ENCODE measurements at places on chromosomes 5 and 9.

GRCh38 chr9:13284011-13284410 is 4.5 kb upstream of the MPDZ start:
- DNase-seq, result no peak

DNA sequence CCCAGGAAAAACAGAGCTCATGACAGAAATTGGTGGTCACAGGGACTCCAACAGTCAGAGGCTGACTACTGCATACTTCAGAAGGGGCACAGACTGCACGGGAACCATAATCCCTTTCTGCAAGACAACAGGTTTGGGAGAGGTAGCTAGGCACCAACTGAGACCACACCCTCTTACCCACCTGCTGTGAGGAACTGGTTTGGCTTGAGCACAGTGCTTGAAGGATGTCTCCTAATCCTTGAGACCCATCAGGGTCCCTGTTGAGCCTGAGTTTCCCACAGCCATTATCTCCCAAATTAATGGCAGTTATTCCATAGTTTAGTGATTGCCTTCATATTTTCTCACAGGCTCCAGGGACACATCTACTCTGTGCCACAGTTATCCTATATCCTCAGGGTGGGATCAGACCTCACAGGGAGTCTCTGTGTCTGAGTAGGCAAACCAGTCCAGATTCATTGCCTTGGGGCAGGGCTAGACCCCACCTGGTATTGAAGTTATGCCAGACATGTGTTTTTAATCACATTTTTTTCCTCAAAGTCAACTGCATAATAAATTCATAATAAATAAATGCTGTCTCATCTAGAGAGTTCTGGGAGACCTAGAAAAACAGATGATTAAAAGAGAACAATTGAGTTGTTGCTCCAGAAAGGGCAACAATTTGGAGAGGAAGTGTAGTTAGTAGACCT is 9.3 kb upstream of the CAST start:
- no peak for DNase-seq

GRCh38 chr5:94283093-94283492 is 335.3 kb downstream of the KIAA0825 start:
- no peak for DNase-seq

- no peak for DNase-seq
Measured at GRCh38 chr5:169629847-169630548, 7.1 kb upstream of the DOCK2 start.

GRCh38 chr5:139388198-139388821 is 1.4 kb downstream of the MZB1 start:
- DNase-seq, result no peak

GRCh38 chr5:132830436-132831094 is at the start of gene SHROOM1:
Gene SHROOM1 (minus strand): TSS chr5:132830647. CDS start chr5:132826140, 4,507 bp downstream.
- peak; percentile 81 for DNase-seq

DNA sequence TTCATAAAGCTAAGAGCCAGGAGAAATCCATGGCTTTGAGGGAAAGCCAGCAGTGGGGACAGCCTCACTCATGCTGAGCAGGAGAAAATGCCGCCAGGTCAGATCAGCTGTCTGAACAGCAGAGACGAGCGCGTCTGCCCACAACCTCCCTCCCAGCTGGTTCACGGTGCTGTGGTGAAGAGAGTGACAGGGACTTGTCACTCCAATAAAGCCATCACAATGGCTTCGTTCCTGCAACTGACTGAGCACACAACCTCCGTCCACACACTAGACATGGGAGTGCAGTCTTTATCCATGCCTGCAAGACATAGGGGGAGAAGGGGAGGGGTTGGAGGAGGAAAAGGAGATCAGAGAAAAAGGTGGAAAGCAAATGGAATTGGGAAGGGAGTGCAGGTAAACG is 206.9 kb downstream of the GABBR2 start:
- no peak for DNase-seq

DNA sequence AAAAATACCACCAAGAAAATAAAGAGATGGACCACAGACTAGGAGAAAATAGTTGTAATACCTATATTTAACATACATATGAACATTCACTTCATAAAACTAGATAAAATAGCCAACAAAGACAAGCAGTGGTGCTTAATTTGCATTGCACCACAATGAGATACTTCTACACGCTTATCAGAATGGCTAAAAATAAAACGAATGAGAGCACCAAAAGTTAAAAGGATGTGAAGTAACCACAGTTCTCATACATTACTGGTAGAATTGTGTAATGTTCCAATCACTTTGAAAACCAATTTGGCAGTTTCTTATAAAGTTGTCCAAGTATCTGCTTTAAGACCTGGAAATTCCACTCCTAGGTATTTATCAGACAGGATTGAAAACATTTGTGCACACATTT is 198.9 kb upstream of the SGCD start:
- DNase-seq, result no peak

DNA sequence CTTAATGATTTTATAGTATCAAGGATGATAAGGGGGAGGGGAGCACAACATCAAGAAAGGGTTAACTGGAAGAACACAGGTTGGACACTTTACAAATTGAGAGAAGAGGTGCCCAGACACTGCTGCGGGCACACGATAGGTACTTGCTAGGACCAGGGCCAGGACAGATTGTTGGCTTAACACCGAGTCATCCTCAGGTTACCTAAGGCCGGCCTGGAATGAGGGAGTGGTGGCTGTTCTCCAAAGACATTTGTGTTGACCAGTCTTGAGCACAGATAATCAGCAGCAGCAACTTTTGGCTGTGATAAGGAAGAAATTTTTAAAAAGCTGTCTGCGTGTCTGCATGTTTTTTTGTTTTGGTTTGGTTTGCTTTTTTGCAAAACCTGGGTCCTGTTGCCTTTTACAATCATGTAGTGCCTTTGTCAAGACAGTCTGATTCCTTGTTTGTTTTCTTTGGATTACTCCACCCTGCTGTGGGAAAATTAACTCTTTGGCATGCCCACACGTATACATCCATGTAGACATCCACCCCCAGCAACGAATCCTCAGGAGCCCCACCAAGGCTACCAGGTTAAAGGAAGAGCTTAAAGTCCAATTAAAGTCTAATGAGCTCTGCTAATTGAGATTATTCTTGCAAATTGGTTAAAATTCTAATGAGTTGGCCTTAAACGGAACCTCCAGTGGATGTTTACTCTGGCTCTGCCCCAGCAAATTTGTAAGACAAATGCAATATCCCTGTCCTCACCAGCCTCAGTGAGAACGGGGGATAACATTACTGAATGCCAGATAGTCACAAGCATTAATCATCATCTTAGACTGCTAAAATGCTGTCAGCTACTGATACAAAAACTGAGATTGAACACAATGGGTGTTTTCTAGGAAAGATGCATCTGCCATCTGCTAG is 382.3 kb downstream of the ACTL7B start:
- no peak for DNase-seq

- DNase-seq, result no peak
Measured at GRCh38 chr5:176447591-176447977, 601 bp upstream of the FAF2 start.

- peak; percentile 13 for DNase-seq
Measured at GRCh38 chr9:125446561-125447094, 185.0 kb downstream of the GAPVD1 start.

DNA sequence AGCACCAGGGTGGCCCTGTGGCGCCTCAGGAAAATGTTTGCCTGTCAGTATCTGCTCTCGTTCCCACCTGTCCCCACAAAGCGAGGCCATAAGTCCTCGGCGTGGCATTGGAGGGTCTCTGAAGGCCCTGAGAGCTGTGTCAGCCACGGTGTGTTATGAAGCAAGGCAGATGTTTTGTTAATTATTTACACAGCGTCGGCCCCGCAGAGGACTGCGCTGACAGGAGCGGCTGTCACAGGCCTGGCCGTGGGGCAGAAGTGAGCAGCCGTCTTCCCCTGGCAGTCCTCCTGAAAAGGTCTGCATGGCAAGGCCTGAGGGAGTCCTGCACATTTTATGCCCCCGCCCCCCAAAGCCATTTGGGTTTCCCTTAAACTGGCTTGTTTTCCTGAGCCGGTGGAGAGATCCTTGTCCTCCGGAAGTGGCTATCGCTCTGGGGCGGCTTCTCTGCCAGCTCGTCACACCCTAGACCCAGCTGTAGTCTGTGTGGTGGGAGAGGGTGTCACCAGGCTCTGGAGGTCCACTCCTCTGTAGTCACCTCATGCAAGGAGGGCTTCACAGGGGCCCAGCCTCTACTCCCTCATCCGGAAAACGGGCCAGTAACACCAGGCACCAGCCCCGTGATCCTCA is 6.2 kb downstream of the NEK6 start:
- no peak for DNase-seq

DNA sequence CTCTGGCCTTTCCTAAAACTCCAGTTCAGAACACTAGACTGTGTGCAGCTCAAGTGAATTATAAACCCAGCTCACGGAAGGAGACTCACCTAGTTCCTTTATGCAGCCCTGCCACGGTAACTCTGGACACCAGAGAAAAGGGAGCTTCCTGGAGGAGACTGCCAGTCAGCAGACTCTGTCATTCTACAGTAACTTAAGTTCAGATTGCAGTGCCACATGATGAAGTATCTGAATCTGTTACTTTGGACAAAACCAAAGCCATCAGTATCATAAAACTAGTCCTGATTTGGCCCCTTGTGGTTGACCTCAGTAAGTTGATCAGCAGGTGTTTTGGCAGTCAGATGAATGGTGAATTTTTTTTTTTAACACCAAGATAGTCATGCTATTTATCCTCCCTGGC is 2.7 kb downstream of the MTRR start:
- no peak for DNase-seq

GRCh38 chr9:127537014-127537413 is 75.1 kb upstream of the STXBP1 start:
- DNase-seq, result no peak

GRCh38 chr9:15482146-15482545 is 28.6 kb downstream of the PSIP1 start:
- DNase-seq, result no peak

DNA sequence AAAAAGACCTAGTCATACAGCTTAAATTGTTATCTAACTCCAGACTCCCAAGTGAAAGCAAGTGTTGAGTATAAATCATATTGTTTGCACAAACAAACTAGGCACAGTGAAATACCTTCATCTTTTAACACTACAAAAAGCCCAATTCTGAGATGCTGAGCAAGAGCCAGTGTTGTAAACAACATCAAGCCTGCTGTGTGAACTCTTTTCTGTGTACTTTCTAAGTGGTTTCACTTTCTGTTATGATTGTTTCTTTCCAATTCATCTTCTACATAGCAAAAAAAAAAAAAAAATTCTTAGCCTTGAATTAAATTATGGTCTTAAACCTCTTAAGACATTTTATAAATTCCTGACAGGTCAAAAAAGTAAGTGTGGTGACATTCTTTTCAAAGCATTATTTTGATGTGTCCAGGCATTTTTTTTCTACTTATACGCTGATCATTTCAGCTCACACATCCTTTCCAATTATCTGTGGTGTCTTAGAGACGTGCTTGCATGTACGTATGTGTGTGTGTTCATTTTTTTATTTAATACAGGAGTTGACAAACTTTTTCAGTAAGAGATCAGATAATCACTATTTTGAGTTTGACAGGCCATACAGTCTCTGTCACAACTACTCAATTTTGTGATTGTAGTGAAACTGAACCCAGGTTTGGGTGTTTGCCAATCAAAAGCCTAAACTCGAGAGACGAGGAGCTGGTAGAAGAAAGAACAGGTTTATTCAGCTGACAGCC is 556.1 kb downstream of the CDH9 start:
- DNase-seq, result no peak

DNA sequence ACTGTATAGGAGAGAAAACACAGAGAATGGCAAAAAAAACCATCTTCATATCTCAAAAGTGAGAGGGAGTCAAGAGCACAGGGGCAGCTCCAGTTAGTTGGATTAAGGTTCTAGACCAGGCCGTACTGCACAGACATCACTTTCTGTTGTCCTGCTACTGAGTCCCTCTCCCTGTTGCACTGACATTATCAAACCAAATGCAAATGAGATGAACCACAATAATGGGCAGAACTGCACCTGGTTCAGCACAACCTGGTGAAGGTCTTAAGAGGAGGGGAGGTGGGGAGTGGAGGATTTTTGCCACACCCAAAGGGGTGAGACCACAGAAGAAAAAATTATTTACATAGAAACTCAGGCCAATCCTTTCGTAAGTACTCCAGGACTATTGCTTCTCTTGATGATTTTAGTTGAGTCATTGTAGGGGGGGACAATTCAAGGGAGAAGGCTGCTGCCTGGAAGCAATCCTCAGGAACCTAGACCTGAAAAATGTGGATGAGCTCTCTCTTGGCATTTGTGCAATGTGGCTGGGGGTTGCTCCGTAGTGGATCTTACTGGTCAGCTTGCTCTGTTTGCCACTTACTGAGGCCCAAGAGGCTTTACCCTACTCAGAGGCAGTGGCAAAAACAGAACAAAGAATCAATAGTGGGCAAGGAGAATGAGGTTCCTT is 94.5 kb upstream of the PPP1R2B start:
- no peak for DNase-seq

- peak; percentile 57 for DNase-seq
Measured at GRCh38 chr5:171709930-171710329, 75.7 kb upstream of the SMIM23 start.

DNA sequence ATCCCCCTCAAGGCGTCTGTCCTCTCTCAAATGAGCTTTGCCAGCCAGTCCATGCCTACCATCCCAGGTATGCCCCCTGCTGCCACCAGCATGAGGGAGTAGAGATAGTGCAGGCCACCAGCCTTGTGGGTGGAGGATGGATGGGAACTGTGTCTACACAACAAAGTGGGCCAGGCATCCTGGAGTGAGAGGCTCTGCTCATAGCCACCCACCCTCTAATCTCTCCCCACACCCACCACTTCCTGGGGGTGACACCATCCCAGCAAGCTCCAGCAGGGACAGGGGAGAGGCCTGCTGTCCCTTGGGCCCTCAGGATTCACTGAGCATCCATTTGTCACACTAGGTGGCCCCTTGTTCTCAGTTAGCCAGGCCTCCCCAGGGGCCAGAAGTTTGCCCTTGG is 25.5 kb upstream of the FOXI1 start:
- no peak for DNase-seq

- DNase-seq, result no peak
Measured at GRCh38 chr5:147560718-147561331, 51.0 kb upstream of the DPYSL3 start.

- DNase-seq, result peak; percentile 39
Measured at GRCh38 chr5:116032094-116032517, at the start of gene ARL14EPL. Gene ARL14EPL (plus strand): TSS chr5:116032472. CDS start chr5:116051466, 18,994 bp downstream.

GRCh38 chr9:133918111-133918813 is 73.9 kb downstream of the VAV2 start:
- DNase-seq, result no peak

DNA sequence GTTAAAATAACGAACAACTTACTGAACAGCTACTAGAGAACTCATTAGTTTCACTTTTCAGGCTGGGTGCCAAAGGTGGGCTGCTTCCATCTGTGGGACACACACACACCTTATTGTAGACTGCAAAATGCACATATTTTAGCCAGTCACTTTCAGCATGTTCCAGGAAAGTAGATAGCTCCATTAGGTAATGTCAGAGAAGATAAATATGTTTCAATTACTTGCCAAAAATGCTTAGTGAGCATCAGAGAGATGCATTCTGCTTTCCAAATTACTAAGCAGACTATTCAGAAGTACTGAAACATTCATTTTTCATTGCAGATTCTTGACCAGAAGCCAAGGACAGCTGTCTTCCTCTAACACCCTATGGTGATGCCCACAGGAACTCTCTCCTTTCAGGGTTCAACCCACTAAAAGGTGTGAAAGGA is 56.2 kb upstream of the APC start:
- no peak for DNase-seq

Measured in Right ventricle myocardium superior (tissue), 1 donor.